ENCODE measurements at places on chromosomes 16 and 17.
A peak's percentile ranks its signal among the peaks of the same experiment; 100 is the strongest.

GRCh38 chr16:8958344-8959167 is 5.2 kb downstream of the USP7 start:
- DNase-seq, result no peak

GRCh38 chr17:10651927-10652326 is 5.2 kb downstream of the MYH3 start:
- DNase-seq, result no peak

DNA sequence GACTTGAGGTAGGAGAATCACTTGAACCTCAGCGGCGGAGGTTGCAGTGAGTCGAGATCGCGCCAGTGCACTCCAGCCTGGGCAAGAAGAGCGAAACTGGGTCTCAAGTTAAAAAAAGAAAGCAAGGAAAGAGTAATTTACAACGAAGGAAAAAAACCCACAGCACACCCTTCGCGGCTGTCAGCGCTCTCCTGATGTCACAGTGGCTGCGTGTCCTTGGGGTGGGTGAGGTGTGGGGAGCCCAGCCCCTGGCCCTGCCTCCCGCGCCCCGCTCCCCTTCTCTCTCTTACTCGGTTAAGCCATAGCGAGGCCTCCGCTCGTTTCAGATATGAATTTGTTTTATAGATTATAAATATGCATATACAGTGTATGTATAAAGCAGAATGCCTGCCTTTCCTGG is 740 bp upstream of the JPT2 start:
- DNase-seq, result no peak

- DNase-seq, result no peak
Observed at GRCh38 chr16:48197294-48197693, 41.5 kb upstream of the ABCC12 start.

- no peak for DNase-seq
Observed at GRCh38 chr16:73237601-73238000, 189.7 kb upstream of the ZFHX3 start.

DNA sequence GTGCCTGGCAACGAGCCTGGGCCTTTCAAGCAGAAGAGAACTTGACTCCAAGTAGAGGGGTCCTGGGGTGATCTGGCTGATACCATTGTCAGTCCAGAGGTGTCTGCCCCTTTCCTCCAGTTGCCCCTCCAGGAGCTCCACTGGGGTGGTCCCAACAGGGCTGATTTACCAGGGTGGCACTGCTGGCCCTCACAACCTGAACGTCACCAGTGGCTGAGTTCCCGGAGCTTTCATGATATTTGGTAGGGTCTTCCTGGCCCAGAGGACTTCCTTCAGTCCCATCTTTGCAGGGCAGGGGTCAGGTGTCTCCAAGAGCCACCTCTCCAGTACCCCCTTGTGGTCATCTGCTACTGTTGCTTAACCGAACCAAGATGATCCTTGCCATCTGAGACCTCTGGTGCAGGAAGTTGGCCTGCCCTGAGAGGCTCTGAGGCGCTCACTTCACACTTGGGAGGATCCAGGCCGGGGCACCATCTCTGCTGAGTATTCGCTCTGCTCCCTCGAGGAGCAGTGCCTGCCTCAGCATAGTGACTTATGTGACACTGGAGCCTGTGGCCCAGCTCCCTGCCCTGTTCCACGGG is 3.5 kb downstream of the LIMD2 start:
- peak; percentile 20 for DNase-seq

DNA sequence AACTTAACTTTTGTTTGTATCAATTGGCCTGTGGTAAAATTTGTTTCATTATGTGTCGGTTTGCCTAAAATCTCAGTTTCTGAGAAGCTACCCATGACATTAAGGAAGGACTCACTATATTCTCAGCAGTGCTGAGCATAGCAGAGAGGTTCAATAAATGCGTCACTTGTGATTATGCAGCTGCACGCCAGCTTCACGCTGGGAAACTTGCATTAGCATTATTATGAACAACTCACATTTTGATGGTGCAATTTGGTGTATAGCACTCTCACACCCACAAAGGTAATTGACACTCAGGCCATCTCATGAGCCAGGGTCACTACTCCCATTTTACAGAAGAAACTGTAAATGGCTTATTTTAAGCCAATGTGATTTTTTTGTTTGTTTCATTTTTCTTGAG is 80.6 kb upstream of the SALL1 start:
- DNase-seq, result no peak

DNA sequence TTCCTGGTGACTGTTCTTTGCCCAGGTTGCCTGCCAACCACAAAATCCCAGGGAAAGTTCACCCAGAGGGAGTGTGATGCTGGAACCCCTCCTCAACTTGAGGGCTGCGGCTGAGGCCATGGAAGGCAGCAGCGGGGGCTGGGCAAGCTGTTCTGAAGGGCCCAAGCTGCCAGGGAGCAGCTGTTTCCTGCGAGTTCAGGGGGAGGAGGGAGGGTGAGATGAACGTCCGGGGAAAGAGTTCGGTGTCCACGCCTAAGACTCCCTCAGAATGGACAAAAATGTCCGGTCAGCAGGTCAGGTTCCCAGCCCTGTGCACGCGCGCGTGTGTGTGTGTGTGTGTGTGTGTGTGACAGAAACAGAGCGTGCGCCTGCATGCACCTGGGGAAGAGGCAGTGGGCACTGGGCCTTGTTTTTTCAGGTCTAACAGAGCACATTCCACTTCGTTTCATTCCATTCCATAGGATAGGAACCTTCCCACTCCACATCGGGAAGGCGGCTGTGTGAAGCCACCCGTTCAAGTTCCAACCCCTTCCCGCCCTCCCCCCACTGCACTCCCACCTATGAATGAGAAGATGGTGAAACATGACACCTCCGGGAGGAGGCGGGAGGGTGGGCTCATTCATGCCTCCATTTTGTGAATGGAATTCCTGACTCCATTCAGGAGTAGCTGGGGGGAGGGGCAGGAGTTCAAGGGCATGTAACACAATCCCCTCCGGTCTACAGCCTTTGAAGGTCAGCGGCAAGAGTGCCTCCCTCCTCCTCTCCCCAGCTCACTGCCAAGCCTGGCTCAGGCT is 15.7 kb downstream of the ETV4 start:
- DNase-seq, result peak; percentile 79

GRCh38 chr17:58052945-58053715 is 30.1 kb upstream of the DYNLL2 start:
- DNase-seq, result no peak

GRCh38 chr16:56424791-56425438 is 430 bp downstream of the AMFR start:
- no peak for DNase-seq

DNA sequence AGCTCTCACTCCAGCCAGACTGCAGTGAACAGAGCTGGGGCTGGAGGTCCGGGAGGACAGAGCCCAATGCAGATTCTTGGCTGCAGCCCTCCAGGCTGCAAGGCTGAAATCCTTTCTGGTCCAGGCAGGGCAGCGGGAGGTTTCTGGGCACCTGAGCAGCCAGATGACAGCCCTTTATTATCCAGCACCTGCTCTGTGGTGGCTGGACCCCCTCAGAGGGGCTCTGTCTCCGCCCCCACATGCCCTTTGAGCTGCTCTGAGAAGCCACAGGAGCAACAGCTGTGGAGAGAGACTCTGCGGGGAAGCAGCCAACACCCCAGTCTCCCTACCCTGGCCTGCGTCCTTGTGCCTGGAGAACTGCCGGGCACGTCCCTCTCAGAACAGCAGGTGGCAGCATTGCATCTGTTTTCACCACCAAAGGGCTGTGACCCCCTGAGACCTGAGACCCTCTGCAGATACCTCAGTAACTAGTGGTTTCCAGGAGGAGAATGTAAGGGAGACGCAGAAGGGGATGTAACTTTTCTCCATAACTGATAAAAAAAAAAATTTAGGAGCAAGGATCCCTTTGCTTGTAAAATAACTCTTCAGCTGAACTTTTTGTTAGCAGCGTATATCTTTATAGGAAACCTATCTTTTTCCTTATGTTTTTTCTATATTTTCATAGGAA is 3.7 kb upstream of the CNP start:
- peak; percentile 37 for DNase-seq

GRCh38 chr17:80846932-80847331 is 144.7 kb upstream of the CHMP6 start:
- DNase-seq, result no peak

- no peak for DNase-seq
Observed at GRCh38 chr16:65618333-65618732, 496.5 kb upstream of the CDH11 start.

DNA sequence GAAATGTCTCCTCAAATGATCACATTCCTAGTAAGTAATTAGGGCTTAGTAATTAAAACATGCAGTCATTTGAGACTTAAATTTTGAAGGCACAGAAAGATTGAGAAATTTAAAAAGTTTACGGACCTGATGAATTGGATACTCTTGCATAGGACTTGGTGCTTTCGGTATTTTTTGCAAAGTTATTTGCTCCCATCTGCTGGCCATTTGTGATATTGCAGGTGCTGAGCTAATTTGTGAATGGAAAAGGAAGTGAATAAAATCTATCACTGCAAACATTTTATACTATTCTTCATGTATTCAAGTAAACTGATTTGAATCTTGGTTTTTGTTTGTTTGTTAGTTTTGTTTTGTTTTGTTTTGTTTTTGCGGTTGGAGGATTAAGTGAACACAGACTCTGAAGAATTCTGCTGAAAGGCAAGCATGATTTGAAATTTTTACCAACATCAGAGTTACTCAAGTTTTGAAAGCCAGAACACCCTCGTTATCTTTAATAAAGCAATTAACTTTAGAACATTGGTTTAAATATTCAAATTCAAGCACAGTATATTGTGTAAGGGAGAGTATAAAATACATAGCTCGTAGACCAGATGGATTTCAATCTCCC is 689.5 kb upstream of the RBFOX1 start:
- DNase-seq, result peak; percentile 20

DNA sequence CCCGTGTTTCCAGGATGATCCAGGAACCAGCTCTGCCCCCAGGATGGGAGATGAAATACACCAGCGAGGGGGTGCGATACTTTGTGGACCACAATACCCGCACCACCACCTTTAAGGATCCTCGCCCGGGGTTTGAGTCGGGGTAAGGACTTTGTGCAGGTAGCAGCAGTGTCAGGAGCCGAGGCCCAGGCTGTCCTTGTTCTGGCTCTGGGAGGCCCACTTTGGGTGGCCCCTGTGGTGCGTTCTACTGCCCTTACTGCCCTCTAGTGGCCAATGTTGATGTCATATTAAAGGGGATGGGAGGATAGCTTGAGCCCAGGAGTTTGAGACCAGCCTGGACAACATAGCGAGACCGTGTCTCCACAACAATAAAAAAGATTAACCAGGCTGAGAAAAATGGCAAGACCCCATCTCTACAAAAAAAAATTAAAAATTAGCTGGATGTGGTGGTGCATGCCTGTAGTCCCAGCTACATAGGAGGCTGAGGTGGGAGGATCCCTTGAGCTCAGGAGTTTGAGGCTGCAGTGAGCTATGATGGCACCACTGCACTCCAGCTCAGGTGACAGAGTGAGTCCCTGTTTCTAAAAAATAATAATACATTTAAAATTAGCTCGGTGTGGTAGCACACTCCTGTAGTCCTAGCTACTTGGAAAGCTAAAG is 20.9 kb upstream of the CLEC18A start:
- no peak for DNase-seq

- no peak for DNase-seq
Observed at GRCh38 chr16:5516115-5516514, 418.5 kb upstream of the EEF2KMT start.

DNA sequence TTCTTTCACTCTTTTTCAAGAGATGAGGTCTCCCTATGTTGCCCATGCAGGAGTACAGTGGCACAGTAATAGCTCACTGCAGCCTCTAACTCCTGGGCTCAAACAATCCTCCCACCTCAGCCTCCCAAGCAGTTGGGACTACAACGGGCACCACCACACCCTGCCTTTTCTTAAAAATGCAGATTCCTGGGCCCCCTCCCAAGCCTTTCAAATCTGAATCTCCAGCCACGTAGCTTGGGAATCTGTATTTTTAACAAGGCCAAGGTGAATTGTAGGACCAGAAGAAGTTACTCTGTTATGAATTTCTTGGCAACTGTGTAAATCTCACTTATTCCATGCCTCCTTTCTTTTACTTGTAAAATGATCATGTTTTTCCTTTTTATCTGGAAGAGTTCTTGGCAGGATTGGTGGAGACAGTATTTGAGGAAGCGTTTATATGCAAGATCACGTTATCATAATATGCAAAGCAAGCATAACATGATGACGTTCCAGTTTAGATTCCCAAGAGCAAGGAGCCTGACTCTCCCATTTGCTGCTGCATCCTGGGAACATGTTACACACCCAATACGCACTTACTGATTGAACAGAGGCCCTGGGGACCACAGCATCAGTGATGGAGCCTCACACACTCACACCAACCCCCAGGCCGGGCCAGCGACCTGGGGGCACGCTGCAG is 44.5 kb downstream of the LITAF start:
- no peak for DNase-seq

DNA sequence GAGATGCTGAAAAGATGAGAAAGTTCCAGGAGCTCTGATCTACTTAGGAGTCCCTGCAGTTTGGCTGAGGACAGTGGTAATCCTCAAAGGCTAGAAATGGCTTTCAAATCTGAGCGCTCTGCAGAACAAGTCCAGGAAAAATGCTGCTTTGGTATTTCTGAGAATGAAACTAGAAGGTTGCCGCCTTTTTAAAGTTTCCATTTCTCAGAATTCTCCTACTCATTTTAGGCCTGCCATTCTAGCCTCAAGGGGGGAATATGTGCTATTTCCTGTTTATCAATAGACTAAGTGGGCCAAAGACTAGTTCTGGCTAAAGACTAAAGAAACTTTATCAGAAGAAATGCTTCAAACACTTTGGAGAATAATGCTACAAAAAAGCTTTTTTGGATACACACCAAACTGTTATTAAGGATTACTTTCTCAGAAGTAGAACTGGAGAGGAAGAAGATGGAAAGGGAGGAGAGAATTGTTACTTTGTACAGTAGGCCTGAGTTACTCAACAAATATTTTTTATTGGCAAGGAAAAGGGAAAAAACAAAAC is at the start of gene SLFN12L:
Gene SLFN12L, minus strand, starts transcription at position 78 of the 541 bp plus-strand sequence. CDS start 15,314 bp downstream, outside the sequence.
- no peak for DNase-seq

GRCh38 chr16:57167953-57168352 is 17.9 kb downstream of the PSME3IP1 start:
- DNase-seq, result peak; percentile 72

DNA sequence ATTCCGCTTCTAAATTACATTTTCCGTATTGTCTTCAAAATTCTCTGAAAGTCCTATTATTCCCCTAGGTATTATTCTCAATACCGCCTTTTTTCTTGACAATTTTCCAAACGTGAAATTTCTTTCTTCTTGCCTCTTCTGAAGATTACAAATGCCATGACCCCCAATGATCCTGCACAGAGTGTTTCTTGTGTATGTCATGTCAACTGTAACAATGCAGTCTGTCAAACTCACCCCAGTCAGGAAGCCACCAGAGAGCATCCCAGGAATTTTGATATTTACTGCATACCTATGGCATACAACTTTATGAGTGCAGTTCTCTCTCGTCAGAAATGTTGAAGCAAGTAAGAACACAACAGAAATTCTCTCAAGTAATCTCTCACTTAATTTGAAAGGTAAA is 847.3 kb upstream of the CDH8 start:
- no peak for DNase-seq

Data from fibroblast of the conjunctiva (primary cell).